ENCODE measurements at places on chromosomes 1 and 21.

- DNase-seq: no peak
Observed at GRCh38 chr21:42256316-42256715, 37.4 kb downstream of the ABCG1 start.

- DNase-seq: no peak
Observed at GRCh38 chr1:214317300-214317699, 36.3 kb downstream of the SMYD2 start.

- DNase-seq: no peak
Observed at GRCh38 chr21:31554511-31555022, 104.9 kb upstream of the SOD1 start.

- DNase-seq: no peak
Observed at GRCh38 chr1:45107782-45108181, 95.7 kb downstream of the UROD start.

DNA sequence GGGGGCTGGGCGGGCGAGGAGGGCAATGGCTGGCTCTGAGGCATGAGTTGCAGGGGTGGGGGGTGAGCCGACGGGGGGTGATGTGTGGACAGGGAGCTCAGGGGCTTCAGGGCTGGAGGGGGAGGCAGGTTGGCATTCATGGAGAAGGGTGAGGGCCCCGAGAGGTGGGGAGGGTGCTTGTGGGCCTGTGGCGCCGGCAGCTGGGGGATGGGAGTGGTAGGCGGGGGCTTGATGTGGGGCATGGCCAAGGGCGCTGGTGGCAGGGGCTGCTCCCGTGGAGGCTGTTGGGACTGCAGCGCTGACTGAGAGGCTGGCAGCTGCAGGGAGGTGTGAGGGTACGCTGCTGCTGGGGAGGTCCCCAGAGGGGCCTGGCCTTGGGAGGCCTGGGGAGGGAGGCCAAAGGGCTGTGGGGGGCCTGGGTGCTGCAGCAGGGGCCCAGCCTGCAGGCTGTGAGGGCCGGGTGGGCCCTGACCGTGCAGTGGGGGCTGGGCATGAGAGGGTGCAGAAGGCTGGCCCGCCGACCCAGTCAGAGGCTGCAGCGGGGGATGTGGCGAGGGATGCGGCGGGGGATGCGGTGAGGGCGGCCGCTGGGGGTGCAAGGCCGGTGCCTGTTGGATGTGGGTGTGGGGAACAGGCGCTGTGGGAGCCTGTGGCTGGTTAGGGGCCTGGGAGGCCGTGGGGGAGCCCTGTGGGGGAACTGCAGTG lies 42.7 kb downstream of the SLC45A1 start:
- DNase-seq: no peak

GRCh38 chr1:199015799-199016198 lies 377.0 kb downstream of the PTPRC start:
- DNase-seq: no peak

DNA sequence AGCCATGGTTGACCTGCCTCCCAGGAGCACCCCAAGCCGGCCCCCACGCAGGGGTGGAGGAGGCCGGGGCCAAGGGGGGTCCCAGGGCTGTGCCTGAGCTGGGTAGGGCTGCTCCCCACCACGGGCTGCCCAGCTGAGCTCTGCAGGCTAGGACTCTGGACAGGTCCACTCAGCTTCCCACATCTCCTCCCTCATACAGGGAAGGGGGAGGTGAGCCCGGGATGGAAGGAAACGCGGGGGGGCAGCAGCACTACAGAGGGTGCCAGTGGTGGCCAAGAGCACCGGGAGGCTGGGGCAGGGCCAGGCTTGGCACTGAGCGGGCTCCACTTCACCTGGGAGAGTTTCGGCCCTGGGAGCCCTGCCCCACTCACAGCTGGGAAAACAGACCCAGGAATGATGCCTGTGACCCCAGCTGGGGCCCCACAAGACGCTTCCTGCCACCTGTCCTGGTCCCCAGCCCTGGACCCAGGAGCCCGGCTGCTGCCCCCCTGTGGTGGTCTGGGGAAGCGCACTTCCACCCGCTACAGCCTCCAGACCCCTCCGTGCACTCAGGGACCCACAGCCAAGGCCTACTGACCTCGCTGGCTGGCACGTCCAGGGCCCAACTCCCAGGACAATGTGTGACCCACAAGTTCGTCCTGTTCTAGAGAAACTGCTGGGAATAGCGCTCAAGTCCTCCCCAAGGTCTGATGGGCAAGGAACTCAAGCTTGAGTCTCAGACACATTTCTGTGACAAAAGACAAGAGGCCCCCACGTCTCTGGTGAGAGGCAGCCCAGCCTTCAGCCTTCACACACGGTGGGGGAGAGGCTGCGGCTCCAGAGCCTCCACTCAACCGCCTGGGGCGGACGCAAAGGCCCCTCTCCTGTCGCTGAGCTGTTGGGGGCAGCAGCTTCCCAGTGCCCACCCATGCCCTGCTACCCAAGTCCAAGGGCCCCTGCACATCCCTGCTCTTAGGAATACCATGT lies 3.0 kb downstream of the AURKAIP1 start:
- DNase-seq: peak; percentile 80

- DNase-seq: no peak
Observed at GRCh38 chr1:58779059-58779754, 4.6 kb downstream of the JUN start.

- DNase-seq: no peak
Observed at GRCh38 chr1:75731881-75732280, 7.4 kb downstream of the ACADM start.

DNA sequence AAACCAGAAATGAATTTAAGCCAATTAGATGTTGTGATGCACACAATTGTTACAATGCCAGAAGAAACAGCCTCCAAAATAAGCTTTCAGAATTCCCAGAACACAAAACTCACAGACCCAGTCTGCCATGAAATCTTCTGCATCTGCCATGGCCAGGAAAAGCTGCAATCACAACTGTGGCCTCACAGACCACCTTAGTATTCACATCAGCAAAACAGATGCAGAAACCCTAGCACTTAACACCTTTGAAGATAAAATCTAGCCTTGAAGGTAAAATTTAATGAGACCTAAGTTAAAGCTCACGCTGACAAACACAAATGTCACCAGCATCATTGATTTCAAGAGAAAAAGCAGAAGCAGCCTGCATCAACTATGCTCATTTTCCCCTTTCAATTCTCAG lies 566.8 kb upstream of the TMPRSS15 start:
- no peak for DNase-seq
